ENCODE measurements at places on chromosomes 6 and 20.
A peak's percentile ranks its signal among the peaks of the same experiment; 100 is the strongest.

DNA sequence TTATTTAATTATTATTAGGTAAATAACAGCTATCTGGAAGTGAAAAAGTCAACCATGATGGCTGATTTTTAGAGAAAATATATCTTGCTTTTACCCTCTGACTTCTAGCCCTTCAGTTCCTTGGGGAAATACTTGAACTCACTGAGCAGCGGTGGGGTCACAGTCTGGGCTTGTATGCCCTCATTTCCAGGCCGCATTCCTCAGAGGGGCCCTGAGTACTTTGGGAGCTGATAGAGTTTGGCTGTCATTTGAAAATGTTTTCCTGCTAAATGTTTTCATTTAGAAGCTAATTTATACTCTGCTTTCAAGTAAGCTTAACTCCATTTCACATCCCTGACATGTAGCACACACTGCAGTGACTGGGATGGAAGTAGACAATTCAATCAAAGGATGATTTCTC lies 1028.5 kb downstream of the KIF16B start:
- DNase-seq = peak; percentile 15

GRCh38 chr20:1761116-1761515 lies 103.5 kb upstream of the SIRPG start:
- DNase-seq = no peak

DNA sequence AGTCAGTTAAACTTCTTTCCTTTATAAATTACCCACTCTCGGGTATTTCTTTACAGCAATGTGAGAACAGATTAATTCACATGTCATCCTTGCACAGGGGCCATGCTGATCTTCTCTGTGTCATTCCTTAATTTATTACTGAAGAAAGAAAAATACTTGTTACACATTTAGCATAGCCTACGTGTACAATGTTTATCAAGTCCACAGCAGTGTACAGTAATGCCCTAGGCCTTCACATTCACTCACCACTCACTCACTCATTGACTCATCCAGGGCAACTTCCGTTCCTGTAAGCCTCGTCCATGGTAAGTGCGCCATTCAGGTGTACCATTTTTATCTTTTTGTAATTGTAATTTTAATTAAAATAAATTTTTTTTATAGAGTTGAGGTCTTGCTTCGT lies 73.6 kb downstream of the RSPH3 start:
- no peak for DNase-seq

DNA sequence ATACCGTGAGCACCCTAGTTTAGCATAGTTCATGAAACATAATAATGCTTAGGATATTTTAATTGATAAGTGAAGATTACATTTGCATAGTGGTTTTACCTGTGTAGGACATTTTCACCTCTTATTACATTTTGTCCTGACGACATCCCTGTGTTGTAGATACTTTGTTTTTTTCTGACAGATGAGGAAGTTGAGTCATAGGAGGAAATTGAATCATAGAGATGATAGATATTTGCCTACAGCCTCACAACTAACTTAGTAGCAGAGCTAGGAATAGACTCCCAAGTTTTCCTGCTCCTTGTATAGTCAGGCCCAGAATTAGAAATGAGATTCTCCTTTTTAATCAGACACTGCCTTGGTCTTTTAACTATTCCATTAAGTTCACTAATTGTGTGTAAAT lies 100.5 kb upstream of the SUPT3H start:
- DNase-seq = no peak

DNA sequence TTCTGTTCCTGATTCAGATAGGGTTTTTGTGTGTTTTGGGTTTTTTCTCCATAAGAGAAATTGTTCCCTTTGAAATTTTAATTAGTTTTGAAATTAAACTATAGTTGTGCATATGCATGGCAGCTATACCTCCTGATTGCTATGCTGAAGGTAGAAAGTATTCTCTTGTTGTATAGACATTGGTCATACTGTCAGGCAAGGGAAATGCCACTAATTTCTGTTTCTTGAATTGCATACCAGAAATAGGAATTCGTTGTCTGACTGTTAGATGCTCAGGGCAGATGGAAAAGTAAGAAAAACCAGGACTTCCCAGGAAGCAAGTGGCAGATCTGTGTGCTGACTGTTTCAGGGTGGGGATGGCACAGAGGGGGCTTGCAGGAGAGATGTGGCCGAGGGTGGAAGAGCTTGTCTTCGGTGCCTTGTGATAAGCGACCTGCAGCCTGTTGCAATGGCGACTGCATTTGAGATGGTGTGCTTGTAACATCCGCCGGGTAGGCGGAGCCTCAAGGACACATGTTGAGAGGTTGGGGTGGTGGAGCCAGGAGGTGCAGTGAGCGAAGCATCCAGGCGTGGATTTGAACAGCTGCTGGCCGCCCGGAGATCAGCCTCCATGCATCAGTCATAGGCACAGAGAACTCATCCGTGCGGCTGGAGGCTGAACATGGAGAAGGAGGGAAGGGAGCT lies 42.8 kb downstream of the RREB1 start:
- DNase-seq = no peak

DNA sequence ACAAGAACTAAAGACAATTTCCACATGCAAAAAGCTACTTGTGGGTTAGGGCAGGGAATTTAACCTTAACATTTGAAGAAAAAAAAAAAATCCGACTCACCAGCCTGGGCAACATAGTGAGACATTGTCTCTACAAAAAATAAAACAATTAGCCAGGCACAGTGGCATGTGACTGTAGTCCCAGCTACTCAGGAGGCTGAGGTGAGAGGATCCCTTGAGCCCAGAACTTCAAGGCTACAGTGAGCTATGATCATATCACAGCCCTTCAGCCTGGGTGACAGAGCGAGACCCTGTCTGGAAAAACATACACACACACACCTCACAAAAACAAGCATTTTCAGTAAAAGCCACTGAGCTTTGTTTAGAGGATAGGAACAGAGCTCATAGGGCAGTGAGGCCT lies 56.2 kb downstream of the ARHGAP18 start:
- DNase-seq = no peak

DNA sequence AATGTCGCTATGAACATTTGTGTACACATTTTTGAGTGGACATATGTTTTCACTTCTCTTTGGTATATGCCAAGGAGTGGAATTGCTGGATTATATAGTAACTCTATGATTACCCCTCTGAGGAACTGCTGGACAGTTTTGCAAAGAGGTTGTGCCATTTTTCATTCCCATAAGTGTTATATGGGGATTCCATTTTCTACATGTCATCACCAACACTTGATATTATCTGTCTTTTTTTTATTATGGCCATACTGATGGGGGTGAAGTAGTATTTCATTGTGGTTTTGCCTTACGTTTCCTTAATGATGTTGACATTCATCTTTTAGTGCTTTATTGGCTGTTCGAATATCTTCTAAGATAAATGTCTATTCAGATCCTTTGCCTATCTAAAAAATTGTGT lies 171.8 kb upstream of the LAMA2 start:
- no peak for DNase-seq

- no peak for DNase-seq
These were observed 111.8 kb downstream of the MTHFD1L start for GRCh38 chr6:150977281-150977680.

- DNase-seq = no peak
These were observed 88.1 kb downstream of the RSPH3 start for GRCh38 chr6:158911746-158912480.

DNA sequence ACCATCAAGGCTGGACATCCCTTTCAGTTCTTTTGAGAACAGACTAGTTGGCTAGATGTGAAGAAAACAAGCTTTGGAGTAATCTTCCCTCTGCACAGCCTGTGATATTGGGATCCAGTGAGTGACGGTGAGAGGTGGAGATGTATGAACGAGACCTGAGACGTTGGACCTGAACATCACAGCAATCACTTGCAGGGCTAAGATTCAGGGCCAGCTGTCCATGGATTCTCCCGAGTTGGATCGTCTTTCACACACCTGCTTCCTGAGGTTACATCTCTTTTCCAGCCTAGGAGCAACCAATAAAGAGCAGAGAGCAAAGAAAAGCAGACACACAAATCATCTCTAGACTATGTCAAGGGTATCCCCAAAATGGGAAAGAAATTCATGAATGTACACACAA lies 30.0 kb upstream of the TMEM14A start:
- no peak for DNase-seq

GRCh38 chr6:147248859-147249258 lies 44.6 kb downstream of the STXBP5 start:
- DNase-seq = no peak

- no peak for DNase-seq
These were observed 72.6 kb upstream of the F13A1 start for GRCh38 chr6:6393069-6393529.

GRCh38 chr6:17957498-17957897 lies 29.9 kb downstream of the KIF13A start:
- no peak for DNase-seq

GRCh38 chr6:73236144-73236750 lies 11.0 kb upstream of the KHDC1L start:
- DNase-seq = no peak

DNA sequence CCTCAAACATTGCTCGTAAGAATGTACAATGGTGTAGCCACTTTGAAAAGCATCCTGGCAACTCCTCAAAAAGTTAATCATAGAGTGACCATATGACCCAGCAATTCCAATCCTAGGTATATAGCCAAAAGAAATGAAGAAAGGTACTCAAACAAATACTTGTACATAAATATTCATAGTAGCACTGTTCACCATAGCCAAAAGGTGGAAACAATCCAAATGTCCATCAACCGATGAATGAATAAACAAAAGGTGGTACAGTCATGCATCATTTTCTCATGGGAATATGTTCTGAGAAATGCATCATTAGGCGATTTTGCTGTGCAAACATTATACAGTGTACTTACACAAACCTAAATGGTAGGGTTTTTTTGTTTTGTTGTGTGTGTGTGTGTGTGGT lies 74.4 kb upstream of the TBC1D7 start:
- DNase-seq = no peak

DNA sequence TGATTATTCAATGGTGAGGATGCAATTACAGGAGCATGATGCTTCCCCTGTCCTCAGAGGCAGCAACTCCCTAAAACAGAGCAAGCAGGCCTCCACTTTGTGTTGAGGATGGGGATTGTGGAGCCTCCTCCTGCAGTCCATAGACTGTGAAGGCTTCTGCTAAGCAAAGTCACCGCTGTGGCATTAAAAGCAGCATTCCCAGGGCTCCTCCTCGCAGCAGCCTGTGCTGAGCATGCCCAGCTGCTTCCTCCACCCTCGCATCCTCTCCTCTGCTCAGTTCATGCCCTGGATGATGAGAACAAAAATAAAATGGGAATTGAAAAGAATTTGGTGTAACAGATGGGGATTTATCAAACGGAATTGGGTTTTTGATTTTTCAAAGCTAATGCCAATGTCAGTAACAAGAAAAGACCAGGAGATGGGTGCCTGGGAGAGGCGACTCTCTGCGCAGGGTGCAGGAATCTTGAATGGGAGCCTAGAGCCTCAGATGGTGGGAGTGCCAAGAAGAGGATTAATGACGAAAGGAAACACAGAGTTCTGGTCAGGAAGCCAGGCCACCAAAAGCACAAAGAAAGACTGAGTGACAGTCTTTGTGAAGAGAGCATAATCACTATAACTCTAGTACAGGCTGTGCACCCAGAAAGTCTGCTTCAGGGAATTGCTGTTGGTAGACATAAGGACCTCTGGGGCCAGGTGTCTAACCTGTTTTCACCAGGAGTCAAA lies 347.6 kb downstream of the TPBG start:
- no peak for DNase-seq

GRCh38 chr20:34037121-34037520 lies 43.4 kb downstream of the RALY start:
- DNase-seq = no peak

DNA sequence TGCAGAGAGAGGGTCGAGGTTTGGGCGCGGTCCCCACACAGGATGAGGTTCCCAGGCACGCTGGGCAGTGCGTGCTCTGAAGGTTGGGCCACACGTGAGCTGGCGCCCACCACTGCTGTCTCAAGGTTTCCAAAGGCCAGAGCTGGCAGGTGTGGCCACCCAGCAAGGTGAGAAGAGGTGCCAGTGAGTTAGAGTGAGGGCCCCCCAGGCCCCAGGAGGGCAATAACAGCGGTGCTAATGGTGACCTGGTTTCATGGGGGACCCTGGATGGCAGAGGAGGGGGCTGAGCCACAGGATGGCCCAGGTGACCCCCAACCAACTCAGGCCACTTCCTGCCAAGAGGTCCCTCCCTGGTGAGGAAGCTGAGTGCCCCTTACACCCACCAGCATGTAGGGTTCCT lies 185.0 kb downstream of the TAF4 start:
- no peak for DNase-seq

DNA sequence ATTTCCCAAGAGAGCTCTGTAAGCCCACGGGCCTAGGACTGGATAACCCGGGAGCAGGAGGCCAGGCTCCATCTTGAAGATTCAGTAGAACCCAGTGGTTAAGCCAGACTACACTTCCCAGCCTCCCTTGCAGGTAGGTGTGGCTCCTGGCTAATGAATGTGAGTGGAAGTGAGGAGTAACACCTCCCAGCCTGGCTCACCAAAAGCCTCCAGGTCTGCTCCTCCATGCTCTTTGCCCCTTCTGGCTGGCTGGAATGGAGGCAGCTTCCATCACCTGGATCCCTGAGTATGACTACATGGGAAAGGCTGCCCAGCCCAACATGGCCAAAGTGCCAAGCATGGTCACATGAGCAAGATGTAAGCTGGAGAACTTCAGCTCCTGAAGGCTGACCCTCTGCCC lies 9.7 kb downstream of the LRRN4 start:
- no peak for DNase-seq

DNA sequence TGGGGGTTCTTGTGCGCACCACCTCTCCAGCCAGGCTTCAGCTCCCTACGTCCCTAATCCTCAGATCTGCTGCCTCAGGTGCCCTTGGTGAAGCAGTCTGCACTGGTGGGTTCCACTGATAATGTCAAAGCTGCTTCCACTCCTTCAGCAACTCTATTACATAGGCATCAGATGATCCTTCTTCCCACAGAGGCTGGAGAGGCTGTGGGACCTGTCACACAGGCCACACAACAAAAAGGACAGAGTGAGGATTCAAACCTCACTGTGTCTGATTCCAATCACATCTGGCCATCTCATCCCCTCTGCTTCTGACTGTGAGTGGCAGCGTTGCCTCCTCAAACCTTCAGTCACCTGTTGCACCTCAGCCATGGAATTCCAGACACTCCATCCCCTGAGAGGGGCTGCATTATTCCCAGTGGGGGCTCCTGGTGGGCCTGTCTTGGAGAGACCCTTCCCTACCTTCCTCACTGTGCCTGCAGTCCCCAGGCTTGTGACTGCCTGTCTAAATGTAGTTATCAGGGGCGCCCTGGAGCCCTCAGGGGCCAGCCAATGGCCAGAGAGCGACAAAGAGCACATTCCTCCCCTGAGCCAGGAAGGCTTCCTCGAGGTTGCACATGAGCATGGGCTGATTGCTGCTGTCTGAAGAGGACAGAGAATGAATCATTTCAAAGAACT lies 211.4 kb upstream of the ECI2 start:
- DNase-seq = no peak

DNA sequence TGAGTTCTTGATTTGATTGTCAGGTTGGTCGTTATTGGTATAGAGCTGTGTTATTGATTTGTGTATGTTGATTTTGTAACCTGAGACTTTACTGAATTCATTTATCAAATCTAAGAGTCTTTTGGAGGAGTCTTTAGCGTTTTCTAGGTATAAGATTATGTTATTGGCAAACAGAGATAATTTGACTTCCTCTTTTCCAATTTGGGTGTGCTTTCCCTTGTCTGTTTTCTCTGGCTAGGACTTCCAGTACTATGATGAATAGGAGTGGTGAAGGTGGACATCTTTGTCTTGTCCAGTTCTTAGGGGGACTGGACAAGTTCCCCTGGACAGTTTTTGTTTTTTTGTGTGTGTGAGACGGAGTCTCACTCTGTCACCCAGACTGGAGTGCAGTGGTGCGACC lies 17.4 kb downstream of the HLA-DOA start:
- no peak for DNase-seq

Data from right renal cortex interstitium (tissue), 3 donors.